Head of caudate nucleus (tissue), 42 donors: ENCODE measurements at places on chromosomes 1 and 21.

DNA sequence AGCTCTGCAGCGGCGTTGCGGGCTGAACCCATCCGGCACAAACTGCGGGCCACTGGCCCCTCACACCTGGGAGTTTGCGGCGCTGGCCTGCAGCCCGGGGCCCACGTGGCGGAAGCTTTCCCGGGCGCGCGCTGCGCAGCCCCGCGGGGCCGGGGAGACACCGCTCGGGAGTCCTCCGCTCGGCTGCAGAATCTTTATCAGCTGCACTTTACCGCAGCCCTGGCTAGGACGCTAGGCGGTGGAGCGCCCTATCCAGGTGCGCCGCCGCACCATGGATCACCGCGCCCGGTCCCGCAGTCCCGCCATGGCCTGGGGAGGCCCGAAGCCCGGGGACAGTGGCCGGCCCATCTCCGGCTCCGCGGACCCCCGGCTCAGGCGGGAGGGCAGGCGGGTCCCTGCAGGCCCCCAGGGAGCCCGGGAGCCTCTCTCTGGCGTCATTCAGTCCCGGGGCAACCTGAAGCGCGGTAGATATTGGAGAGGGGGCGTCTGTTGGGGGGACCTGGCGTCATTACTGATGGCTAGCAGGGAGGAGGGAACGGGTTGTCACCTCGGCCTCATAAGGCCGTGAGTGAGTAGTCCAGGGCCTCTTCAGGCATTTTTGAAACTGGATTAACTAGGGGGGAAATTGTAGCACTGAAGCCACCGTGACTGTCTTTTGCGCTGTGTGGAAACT, 5.7 kb upstream of the OLIG2 start:
- DNase-seq = no peak

DNA sequence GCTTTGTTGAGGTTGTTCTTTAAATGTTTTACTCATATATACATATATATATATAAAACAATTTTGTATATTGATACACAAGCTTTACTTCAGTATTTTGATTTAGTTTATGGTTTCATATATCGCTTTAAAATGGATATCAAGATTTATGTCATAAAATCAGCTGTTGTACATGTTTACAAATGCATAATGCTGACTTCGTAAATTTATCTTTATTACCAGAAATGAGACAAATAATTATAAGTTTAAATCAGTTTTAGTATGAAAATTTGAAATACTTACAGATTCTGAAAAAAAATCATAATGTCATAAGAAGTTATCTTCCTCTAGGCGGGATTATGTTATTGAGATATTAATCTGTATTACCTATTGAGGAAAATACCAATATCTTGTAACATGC, 6.9 kb downstream of the STXBP3 start:
- no peak for DNase-seq

GRCh38 chr1:205588636-205589035, 43.2 kb downstream of the ELK4 start:
- no peak for DNase-seq

GRCh38 chr1:230048922-230049321, 18.1 kb upstream of the GALNT2 start:
- no peak for DNase-seq

- DNase-seq = no peak
Measured at GRCh38 chr1:75188892-75189291, 54.7 kb downstream of the LHX8 start.
